ENCODE measurements at places on chromosomes 1 and 21. TPM values are rescaled to one million over a fixed set of nuclear protein-coding genes. Genes with fewer than 3 reads are reported as not detected.

DNA sequence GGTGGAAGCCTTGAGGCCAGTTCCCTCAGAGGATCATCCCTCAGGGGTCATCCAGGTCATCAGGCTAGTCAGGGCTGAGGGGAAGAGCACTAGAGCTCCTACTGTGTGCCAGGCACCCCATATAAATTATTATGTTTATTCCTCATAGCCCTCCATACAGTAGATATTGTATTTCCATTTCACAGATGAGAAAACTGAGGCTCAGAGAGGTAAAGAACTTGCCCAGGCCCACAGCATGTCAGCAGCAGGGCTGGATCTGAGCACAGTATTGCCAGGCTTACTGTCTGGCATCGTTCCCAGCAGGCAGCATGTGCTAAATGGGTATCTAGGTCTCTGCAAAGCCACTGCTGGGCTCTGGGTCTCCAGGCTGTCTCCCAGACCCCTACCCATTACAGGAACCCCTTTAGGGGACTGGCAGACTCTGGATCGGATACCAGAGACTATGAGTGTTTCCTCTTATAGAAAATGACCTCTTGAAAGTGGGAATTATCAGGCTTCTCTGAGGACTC is 153.3 kb downstream of the PTPRU start:
- no peak overlapping the region for H3K4me3 ChIP-seq
- H3K27me3 ChIP-seq = no peaks in the 10 kb centered on the region
- no peaks in the 10 kb centered on the region for H3K36me3 ChIP-seq
- H3K27ac ChIP-seq = no peak overlapping the region
- no peak for DNase-seq

DNA sequence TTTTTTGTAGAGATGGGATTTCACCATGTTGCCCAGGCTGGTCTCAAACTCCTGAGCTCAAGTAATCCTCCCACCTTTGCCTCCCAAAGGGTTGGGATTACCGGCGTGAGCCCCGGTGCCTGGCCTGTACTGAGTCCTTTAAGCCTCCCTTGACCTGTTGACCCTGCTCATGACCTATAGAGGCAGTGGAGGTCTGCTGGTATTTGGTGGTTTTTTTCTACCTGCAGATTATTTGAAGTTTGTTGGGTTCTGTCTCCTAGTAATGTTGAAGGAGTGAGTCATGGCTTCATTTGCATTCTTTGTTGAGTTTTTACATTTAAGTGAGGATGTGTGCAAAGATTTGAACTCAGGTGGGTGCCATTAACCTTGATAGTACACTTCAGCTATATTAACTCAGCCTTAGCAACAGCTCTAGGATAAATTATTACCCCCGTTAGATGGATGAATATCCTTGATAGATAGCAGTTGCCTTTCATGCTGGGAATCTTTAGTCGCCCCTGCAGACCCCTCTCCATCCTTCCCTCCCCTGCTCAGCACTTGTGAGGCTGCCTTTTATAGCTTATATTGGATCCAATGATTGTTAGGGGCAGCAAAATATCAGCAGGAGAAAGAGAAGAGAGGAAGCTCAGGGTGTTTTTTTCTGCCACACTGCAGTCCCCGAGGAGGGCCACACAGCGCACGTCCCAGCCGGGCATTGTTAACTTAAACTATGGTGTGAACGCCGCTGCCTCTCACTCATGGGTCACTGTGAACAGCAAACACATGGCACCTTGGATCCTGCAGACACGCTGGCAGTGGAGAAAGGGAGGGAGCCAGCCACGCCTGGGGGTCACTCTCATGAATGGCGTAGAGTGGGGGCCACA is 14.9 kb upstream of the NPPB start:
- no peaks in the 10 kb centered on the region for H3K36me3 ChIP-seq
- H3K4me3 ChIP-seq = no peak overlapping the region
- no peak overlapping the region for H3K27ac ChIP-seq
- H3K4me1 ChIP-seq = no peaks in the 10 kb centered on the region
- H3K27me3 ChIP-seq = peaks cover 58% of the 10 kb centered on the region

Gene SELP
- total RNA-seq = not detected

- no peaks in the 10 kb centered on the region for H3K36me3 ChIP-seq
- no peak overlapping the region for H3K27ac ChIP-seq
- H3K4me1 ChIP-seq = no peaks in the 10 kb centered on the region
- H3K27me3 ChIP-seq = no peaks in the 10 kb centered on the region
- no peak overlapping the region for H3K4me3 ChIP-seq
Measured at GRCh38 chr1:238223076-238223640, 332.4 kb upstream of the ZP4 start.

All from IMR-90 (cell line).